ENCODE measurements at places on chromosomes 3 and 15. TPM values are rescaled to one million over a fixed set of nuclear protein-coding genes. Genes with fewer than 3 reads are reported as not detected.

- H3K27ac ChIP-seq = no peak overlapping the region
- H3K4me1 ChIP-seq = no peaks in the 10 kb centered on the region
Observed at GRCh38 chr15:84616235-84616634, 15.4 kb downstream of the ZSCAN2 start.

DNA sequence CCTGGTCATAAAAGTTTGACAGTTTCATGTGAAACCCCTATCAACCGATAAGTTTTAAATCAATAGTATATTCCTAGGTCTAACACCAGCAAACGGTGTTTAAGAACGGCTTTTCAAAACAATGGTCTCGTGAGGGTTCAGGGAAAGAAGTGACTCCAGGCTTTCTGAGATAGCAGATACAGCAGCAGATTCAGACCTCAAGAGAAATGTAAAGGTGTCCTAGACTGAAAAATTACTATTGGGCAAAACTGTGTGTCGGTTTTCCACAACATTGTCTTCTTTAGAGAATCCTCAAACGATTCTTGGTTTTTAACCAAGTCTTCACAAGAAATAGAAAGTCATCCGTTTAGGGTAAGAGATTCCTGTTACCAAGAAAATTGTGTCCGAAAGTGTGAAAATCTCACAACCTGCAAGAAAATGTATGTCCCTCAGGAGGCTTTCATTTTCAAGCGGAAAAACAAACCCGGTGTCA is 1.2 kb downstream of the SETD2 start:
- peaks cover 16% of the 10 kb centered on the region for H3K36me3 ChIP-seq
- no peak for DNase-seq
- peak overlapping the region; percentile 94 for H3K27ac ChIP-seq
- peak overlapping the region; percentile 92 for H3K4me3 ChIP-seq
- H3K4me1 ChIP-seq = peaks cover 4% of the 10 kb centered on the region

The HRG gene
- total RNA-seq = not detected

The PXK gene
- total RNA-seq = 22.0 TPM

The SNRK gene
- total RNA-seq = 13.6 TPM

GRCh38 chr15:40925863-40926658 is 3.1 kb upstream of the DLL4 start:
- peak overlapping the region; percentile 64 for H3K4me3 ChIP-seq
- no peaks in the 10 kb centered on the region for H3K36me3 ChIP-seq
- H3K27me3 ChIP-seq = peaks cover 98% of the 10 kb centered on the region
- peaks cover 14% of the 10 kb centered on the region for H3K4me1 ChIP-seq
- peak; percentile 86 for DNase-seq

The KLF15 gene
- total RNA-seq = 20.7 TPM

DNA sequence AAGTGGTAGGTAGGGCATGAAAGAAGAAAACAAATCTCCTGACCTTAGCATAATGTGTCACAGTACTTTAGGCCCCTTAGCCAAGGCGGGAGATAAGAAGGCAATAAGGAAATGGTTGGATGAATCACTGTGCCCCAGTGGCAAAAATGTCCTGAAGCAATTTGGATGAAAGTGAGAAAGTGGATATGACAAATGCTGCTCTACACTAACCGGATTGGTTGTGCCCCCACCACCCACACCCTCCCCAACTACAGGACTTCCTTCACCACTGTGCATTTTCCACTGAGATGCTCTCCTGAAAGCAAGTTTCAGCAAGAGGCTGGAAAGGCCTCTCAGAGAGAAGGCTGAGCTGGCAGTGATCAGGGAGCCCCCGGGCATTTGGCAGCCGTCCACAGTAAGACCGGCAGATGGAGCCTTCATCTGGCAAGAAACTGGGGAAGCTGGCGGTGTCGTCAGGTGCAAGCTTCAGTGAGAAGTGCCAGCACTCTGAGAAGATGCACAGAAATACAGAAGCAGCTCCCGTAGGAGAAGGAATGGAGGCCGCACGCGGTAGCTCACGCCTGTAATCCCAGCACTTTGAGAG is 63.8 kb downstream of the ATP1B3 start:
- H3K27me3 ChIP-seq = no peaks in the 10 kb centered on the region
- H3K4me3 ChIP-seq = no peak overlapping the region
- peaks cover 3% of the 10 kb centered on the region for H3K4me1 ChIP-seq
- no peaks in the 10 kb centered on the region for H3K36me3 ChIP-seq

GRCh38 chr3:139537795-139538621 is 1.5 kb downstream of the RBP1 start:
- no peak overlapping the region for H3K4me3 ChIP-seq
- peaks cover 15% of the 10 kb centered on the region for H3K36me3 ChIP-seq
- peak; percentile 61 for DNase-seq
- H3K27ac ChIP-seq = no peak overlapping the region

DNA sequence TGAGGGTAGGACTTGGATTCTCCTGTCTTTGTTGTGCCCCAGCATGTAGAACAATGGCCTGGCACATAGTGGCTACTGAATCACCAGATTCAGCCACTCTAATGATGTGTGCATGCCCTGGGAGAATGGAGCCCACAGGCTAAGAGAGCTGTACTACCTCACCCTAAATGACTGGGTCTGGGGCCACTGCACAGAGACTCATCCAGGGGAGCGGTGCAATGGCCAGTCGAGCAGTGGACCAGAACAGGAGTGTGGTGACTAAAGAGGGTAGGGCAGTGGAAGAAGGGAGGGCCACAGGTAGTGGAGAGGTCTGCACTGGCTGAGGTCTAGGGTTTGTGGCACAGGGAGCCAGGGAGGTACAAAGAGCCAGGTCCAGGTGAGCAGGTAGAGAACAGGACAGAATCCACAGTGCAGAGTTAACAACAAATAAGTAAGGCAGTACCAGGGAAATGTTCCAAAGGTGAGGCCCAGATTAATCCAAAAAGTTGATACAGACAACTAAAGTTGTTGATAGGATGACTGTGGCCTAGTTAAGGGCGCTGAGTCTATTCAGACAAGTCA is 142.7 kb upstream of the ATP11B start:
- no peak for DNase-seq
- no peak overlapping the region for H3K27ac ChIP-seq
- H3K27me3 ChIP-seq = no peaks in the 10 kb centered on the region

The KIF23 gene
- 58.0 TPM for total RNA-seq

Measured in endodermal cell (in vitro differentiated cells).